ENCODE measurements at places on chromosomes 1 and 21. TPM values are rescaled to one million over a fixed set of nuclear protein-coding genes. Genes with fewer than 3 reads are reported as not detected.

- DNase-seq = no peak
Measured at GRCh38 chr1:174940646-174941175, 59.0 kb upstream of the CACYBP start.

- DNase-seq = no peak
Measured at GRCh38 chr21:44005071-44005470, 7.0 kb upstream of the TRAPPC10 start.

GRCh38 chr1:46802081-46802480 is 3.2 kb downstream of the CYP4B1 start:
- no peak for DNase-seq

- DNase-seq = no peak
Measured at GRCh38 chr21:25175938-25176337, 431.3 kb downstream of the MRPL39 start.

- DNase-seq = no peak
Measured at GRCh38 chr21:16294128-16294527, 564.3 kb downstream of the USP25 start.

The IRF6 gene
- 0.82 TPM for total RNA-seq

GRCh38 chr1:162135271-162135775 is 65.8 kb downstream of the NOS1AP start:
- no peak for DNase-seq

- no peak for DNase-seq
Measured at GRCh38 chr1:218886101-218886871, 287.4 kb upstream of the LYPLAL1 start.
